ENCODE measurements at places on chromosomes 4 and X.

GRCh38 chr4:171629737-171630136 lies 183.5 kb upstream of the GALNTL6 start:
- H3K36me3 ChIP-seq, result no peaks in the 10 kb centered on the region
- no peaks in the 10 kb centered on the region for H3K27me3 ChIP-seq
- H3K27ac ChIP-seq, result no peak overlapping the region

DNA sequence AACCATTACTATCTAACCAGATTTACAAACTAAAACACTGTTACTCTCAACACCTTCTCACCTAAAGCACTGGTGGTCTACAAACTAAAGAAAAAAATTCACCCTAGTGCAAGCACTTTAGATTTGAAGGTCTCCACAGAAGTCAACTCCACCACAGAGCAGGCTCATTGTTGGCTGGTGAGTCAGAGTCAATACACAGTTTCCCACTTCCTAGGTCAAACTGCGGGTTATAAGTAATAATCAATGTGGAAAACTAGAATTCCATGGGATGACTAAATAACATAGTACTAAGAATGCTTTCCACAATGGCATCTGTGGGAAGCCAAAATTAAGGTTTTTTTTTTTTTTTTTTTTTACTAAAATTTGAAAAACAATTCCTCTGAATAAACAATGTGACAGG lies 191.8 kb downstream of the PDGFC start:
- H3K4me1 ChIP-seq, result peaks cover 63% of the 10 kb centered on the region
- H3K27ac ChIP-seq, result peak overlapping the region; percentile 88
- DNase-seq, result peak; percentile 98

GRCh38 chrX:127030016-127030748 lies 210.7 kb downstream of the PRR32 start:
- H3K4me3 ChIP-seq, result no peak overlapping the region
- no peak for DNase-seq
- H3K27ac ChIP-seq, result no peak overlapping the region
- no peaks in the 10 kb centered on the region for H3K27me3 ChIP-seq

DNA sequence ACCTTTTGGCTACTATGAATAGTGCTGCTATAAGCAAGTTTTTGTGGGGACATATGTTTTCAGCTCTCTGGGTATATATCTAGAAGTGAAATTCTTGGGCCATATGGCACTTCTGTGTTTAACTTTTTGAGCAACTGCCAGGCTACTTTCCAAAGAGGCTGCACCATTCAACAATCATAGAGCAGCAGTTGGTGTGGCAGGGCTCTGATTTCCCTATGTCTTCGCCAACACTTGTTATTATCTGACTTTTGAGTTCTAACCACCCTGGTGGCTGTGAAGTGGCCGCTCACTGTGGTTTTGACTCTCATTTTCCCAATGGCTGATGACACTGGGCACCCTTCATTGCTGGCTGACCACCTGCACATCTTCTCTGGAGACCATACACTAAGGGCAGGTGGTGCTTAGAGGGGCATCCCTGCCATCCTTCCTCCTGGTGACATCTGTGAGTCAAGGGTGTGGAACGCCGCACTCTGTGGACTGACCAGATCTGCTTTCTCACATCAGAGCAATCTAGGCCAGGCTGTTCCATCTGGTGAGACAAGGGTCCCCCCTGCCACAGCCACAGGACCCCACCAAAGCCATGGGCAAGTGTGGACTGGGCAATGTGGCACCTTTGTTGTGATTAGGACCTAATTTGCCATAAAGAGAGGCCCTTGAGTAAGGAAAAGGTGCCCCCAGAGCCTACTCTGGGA lies 49.6 kb downstream of the ZFYVE28 start:
- no peak for DNase-seq
- no peaks in the 10 kb centered on the region for H3K4me1 ChIP-seq
- H3K27me3 ChIP-seq, result peaks cover 13% of the 10 kb centered on the region
- H3K27ac ChIP-seq, result no peak overlapping the region

DNA sequence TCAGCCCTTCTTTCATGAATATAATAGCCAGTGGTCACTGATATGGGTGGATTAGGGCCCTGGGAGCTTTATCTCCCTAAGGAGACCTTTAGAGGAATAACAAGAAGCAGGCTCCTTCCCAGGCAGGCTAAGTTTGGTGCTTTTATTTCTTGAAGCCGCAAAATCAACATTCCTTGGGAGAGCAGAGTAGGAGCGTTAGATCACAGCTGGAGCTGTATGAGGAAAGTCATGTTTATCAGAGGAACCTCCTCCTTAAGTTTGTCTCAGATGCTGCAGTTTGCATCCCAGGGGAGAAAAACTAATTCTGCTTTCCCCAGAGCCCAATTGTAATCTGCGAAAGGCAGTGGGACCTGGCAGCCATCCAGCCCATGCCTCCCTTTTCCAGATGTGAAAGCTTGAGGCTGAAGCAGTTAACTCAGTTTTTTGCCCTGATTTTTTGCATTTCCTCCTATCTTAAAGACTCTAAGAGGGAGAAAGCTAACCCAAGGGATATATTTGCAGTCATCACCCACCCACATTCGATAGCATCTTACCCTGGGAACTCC lies 186.0 kb upstream of the FRMPD4 start:
- peak overlapping the region; percentile 70 for H3K27ac ChIP-seq
- no peaks in the 10 kb centered on the region for H3K27me3 ChIP-seq
- no peak overlapping the region for H3K4me3 ChIP-seq
- no peaks in the 10 kb centered on the region for H3K36me3 ChIP-seq
- peaks cover 25% of the 10 kb centered on the region for H3K4me1 ChIP-seq
- peak; percentile 5 for DNase-seq

DNA sequence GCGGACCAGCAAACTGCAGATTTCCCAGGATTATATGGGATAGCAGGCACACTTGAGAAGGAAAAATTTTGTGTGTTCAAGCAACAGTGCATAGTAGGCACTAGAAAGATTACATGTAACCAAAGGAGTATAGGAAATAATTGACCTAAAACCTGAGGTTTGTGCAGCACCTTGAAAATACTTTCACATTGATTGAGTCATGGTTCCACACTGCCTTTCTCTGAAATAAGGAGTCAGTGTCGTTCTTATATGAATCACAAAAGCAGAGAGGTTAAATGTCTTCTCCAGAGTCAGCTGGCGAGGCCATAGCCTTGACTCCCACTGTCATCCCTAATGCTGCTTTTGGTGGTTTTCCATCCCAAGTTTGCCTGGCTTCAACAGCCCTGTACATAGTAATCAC lies 138.9 kb downstream of the SOWAHB start:
- no peak overlapping the region for H3K4me3 ChIP-seq
- H3K36me3 ChIP-seq, result peaks cover 9% of the 10 kb centered on the region
- DNase-seq, result peak; percentile 31

GRCh38 chrX:40303256-40304077 lies 205.7 kb upstream of the BCOR start:
- no peak overlapping the region for H3K4me3 ChIP-seq
- H3K27me3 ChIP-seq, result no peaks in the 10 kb centered on the region
- no peak overlapping the region for H3K27ac ChIP-seq
- H3K36me3 ChIP-seq, result no peaks in the 10 kb centered on the region

DNA sequence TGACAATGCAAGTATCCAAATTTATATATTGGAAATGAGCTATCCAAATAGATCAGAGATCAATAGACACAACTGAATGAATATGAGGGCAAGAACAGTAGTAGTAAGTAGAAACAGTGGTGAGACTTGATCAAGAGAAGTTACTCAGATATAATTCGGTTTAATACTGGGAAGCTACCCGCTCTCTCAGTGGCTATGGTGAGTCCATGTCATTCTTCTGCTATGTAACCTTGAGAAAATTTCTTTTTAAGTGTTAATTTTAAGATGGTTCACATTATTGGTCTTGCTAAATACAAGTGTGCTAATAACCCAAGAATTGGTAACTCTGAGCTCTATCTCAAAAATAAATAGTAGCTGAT lies 53.6 kb downstream of the LEF1 start:
- H3K4me1 ChIP-seq, result peaks cover 4% of the 10 kb centered on the region
- H3K4me3 ChIP-seq, result no peak overlapping the region
- no peak for DNase-seq
- no peaks in the 10 kb centered on the region for H3K36me3 ChIP-seq
- no peak overlapping the region for H3K27ac ChIP-seq

- H3K27ac ChIP-seq, result no peak overlapping the region
- H3K4me1 ChIP-seq, result no peaks in the 10 kb centered on the region
- H3K4me3 ChIP-seq, result no peak overlapping the region
- no peak for DNase-seq
- no peaks in the 10 kb centered on the region for H3K36me3 ChIP-seq
Observed at GRCh38 chrX:42720209-42720608, 57.8 kb downstream of the PPP1R2C start.

- no peak overlapping the region for H3K4me3 ChIP-seq
- H3K36me3 ChIP-seq, result no peaks in the 10 kb centered on the region
- H3K27me3 ChIP-seq, result no peaks in the 10 kb centered on the region
- H3K27ac ChIP-seq, result no peak overlapping the region
Observed at GRCh38 chrX:48854898-48855297, 19.5 kb upstream of the PCSK1N start.
